ENCODE measurements at places on chromosomes 1 and 21.

- DNase-seq, result no peak
These were observed 468.9 kb downstream of the DPYD start for GRCh38 chr1:97451944-97452343.

DNA sequence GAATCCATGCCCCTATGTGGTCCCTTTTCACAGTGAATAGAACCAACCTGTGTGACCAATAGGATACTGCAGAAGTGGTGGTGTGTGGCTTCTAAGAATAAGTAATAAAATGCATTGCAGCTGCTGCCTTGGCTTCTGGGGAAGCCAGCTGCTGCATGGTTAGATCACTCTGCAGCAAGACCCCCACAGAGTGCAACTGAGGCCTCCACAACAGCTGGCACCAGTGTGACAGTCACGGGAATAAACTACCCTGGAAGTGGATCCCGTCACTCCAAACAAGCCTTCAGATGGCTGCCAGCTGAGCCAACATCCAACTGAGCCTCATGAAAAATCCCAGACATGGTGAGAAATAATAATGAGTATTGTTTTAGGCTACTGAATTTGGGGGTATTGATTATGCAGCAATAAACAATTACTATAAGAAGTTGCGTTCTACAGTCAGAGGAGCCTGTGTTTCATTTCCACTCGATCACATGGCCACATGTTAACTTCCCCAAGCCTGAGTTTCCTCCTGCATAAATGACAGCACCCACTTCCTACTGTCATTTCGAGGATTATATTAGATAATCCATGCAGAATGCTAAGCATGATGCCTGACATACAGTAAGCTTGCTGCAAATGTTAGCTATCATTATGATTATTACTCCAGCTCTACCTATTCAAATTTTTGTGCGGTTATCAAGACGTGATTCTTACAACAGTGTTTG lies 20.8 kb upstream of the COG2 start:
- DNase-seq, result no peak

- DNase-seq, result no peak
These were observed 195.8 kb downstream of the KAZN start for GRCh38 chr1:14794136-14794768.

- no peak for DNase-seq
These were observed 2.0 kb upstream of the UBE2G2 start for GRCh38 chr21:44803651-44804050.

DNA sequence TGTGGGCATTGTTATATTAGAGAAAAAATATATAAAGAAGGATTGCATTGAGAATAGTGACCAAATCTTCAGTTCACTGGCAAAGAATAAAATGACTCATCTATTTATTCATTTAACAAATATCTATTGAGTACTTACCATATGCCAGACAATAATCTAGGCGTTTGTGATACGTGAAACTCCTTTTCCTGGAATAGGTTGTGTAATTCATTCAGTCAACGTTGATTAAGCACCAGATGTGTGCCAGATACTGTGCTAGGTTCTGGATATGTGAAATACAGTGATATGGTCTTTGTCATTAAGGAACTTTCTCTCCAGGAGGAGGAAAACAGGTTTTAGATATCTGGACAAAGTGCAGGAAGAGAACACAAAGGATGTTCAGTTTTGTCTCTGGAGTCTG lies 344.5 kb downstream of the RWDD3 start:
- no peak for DNase-seq

DNA sequence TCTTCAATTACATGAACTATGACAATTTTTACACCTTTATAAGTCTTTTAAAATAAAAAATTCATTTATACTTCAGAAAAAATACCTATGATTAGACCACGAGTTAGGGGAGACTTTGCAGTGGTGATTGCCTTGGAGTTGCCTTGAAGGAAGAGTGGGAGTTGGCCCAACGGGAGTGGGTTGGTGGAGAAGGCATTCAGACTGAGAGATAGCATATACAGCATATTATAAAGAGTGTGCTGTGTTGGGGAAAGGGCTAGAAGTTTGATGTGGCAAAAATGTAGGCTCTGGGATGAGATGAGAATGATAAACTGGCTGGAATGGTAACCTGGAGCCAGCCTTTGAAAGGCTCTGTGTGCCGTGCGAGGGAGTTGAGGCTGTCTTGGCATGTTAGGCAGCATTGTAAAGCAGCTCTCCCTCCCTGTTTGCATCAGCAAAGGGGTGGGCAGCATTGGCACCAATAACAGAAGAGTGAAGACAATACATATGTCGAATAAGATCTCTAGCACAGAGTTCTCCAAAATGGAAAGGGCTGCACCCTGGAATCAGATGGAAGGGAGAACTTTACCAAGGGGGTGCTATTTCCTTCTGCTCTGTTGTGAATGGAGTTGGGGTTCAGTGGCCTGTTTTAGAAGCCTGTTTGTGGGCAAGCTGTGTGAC lies 24.4 kb downstream of the MPZL1 start:
- DNase-seq, result no peak

- no peak for DNase-seq
These were observed 9.3 kb upstream of the CCN1 start for GRCh38 chr1:85571181-85571759.
